ENCODE measurements at places on chromosomes 5 and 9.

DNA sequence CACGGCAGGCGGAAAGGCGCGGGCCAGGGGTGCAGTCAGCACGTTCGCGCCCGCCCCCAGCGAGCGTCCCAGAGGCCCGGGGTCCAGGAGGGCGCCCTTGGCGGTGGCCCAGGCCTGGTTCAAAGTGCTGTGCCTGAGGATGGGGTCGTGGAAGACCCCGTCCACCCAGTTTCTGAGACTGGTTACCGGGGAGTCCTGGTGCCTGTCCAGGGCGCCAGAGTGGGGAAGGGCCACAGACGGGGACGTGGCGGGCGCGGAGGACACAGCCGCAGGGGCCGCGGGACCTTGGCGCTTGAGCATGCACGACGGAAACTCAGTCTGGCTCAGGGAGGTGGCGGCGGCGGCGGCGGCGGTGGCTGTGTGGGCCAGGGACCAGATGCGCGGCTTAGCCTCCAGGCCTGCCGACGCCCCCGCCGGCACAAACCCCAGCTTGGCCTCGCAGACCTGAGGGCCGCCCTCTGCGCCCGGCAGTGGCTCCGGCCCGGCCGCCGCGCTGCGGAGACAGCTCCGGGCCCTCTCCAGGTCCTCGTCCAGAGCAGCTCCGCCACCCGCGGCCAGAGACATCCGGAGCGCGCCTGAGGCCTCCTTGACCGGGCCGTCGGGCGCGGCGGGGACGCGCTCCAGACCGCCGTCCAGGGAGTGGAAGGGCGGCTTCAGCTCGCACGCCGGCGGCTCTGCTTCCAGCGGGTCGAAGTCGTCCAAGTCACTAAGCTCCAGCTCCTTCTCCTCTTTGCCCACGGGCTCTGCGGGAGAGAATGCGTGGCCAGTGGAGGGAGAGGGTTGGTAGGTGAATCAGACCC lies 4.5 kb downstream of the IRX4 start:
- DNase-seq, result no peak

- DNase-seq, result no peak
Observed at GRCh38 chr5:27788184-27788583, 749.8 kb upstream of the CDH9 start.

DNA sequence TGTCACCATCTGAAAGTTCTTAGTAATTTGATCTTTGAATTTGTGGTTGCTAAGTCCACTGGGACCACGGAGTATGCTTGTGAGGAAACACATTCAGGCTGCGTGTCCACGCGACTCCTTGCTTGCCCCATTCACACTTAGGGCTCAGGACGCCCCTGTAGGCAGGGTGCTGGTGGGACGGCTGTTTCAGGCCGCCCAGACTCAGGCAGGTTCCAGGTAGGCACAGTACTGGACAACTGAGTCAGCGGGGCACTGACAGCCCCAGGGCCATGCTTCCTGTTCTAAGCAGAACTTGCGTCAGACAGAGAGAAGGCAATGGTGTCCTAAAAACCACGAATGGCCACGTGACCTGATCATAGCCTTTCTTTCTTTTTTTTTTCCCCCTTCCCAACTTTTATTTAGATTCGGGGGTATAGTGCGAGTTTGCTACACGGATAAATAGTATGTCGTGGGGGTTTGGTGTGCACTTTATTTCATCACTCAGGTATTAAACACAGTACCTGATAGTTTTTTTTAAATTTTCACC lies 7.7 kb upstream of the RASGEF1C start:
- DNase-seq, result no peak

GRCh38 chr5:87127426-87127825 lies 140.3 kb upstream of the RASA1 start:
- no peak for DNase-seq

GRCh38 chr9:108569624-108570023 lies 286.2 kb downstream of the ACTL7B start:
- no peak for DNase-seq

- DNase-seq, result no peak
Observed at GRCh38 chr9:72524820-72525540, 3.6 kb downstream of the TMC1 start.

DNA sequence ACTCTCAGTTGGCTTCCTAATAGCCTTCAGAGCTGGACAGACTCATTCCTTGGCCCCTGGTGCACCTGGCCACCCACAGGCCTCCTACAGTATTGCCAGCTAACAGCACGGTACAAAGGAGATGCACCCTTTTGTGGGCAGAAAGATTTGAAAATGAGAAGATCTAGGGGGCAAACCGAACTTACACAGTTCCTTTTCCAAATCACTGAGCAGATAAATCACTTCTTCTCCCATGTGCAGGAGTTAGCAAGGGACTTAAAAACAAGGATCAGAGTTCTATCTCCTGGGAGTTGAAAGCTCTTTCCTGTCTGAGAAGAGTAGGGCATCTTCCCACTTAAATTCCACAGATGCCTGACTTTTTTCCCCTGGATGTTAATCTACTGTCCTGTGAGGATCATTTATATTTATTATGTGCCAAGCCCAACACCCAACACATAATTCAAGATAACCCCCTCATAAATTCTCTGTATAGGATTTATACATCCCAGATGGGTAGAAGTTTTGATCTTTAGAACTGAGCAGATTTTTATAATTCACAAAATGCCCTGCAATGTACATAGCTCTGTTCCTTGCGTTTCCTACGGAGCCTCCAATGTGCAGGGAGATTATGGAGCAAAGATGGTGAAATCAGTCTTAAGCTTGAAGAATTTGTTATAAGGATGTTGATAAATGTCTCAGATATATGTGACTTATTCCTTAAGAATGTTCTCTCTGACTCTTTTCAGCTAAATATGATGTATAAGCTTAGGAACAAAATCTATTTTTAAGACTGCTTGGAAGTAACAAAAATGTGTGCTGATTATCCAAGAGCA lies 207.2 kb upstream of the DAPK1 start:
- no peak for DNase-seq

GRCh38 chr9:13934416-13934815 lies 379.5 kb downstream of the NFIB start:
- DNase-seq, result no peak

- peak; percentile 5 for DNase-seq
Observed at GRCh38 chr5:83711982-83712601, 8.6 kb downstream of the HAPLN1 start.

DNA sequence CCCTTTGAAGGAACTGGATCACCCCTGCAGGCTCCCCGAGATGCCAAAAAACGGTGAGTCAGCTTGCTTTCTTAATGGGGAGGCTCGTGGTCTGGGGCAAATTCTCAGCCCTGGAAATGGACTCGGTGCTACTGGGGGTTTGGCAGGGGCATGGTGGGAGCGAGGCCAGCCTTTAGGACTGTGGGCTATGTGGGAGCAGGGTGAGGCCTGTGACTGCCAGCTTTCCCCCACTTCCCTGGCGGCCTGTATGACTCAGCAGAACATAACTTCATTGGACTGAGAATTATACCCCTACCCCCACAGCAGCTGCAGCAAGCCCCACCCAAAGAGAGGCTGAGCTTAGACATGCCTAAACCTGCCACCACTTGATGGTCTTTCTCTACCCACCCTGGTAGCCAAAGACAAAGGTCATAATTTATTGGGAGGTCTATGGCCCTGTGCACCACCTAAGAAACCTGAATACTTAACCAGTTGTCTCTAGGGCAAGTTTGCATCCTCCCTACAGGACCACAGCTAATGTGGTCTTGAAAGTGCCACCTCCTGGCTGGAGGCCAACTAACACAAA lies 325.3 kb downstream of the TLE1 start:
- DNase-seq, result no peak

DNA sequence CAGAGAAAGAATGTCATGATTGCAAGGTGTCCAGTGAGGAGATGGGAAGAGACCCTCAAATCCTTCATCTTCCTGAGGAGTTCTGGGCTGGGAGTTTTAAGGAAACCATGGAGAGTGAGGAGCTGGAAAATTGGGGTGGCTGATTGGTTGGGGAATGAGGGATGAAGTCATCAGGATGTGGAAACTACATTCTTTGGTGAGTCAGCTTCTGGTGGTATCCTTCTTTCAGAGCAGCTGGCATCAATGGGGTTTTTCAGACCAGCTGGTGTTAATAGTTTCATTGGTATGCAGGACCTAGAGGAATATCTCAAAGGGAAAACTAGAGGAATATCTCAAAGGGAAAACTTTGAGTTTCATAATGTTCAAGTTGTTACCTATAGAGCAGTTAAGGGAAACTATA lies 45.2 kb downstream of the RNF180 start:
- no peak for DNase-seq

- no peak for DNase-seq
Observed at GRCh38 chr5:82534986-82535385, 256.8 kb upstream of the RPS23 start.

DNA sequence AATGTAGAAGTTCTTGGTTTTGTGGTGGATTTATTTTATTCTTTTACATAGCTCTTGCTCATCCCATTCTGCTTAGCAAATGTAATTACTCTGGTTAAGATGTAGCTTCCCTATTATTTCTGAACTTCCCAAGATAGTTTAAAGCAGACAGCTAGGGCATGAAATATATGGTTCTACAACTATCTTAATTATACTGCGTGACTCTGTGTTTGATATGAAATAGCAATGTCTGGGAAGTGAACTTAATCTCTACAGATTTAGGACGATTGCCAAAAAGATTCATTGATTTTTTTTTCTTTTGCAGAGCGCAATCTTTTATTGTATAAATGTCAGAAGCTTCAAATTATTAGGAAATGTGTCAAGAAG lies 529.3 kb upstream of the ZNF608 start:
- no peak for DNase-seq

- no peak for DNase-seq
Observed at GRCh38 chr5:113039229-113039933, 62.8 kb downstream of the DCP2 start.
